Renal cortex interstitium (tissue), 15 donors: ENCODE measurements at places on chromosomes 3 and 15.

- DNase-seq = no peak
Measured at GRCh38 chr15:73936588-73937290, 10.5 kb downstream of the LOXL1 start.

- DNase-seq = no peak
Measured at GRCh38 chr3:71910108-71910507, 125.2 kb upstream of the PROK2 start.

- no peak for DNase-seq
Measured at GRCh38 chr15:71294911-71295602, 179.8 kb downstream of the THSD4 start.

GRCh38 chr15:60574801-60575631 lies 96.1 kb upstream of the ICE2 start:
- DNase-seq = no peak

GRCh38 chr15:67179411-67179995 lies 75.0 kb downstream of the AAGAB start:
- no peak for DNase-seq

DNA sequence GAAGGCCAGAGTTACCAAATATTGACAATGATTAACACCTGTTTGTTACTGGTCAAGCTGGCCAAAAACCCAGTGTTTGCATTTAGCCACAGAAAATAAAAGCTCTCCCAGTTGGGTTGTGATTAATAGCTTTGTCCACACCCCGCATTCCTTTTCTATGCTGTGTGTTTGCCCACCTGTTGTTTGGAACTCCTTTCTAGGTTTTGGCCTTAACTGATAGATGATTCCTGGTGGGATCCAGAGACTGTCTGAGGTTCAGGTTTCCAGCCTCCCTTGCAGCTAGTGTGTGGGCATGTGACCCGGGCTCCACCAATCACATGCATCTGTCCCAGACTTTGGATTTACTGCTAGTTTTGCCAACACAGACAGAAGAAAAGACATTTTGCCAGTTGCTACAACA lies 83.8 kb downstream of the PTPRG start:
- DNase-seq = no peak
